NCI-H1048 (cell line): ENCODE measurements at places on chromosomes 4 and X.

GRCh38 chr4:22483551-22483981 lies 32.3 kb downstream of the ADGRA3 start:
- DNase-seq: no peak

DNA sequence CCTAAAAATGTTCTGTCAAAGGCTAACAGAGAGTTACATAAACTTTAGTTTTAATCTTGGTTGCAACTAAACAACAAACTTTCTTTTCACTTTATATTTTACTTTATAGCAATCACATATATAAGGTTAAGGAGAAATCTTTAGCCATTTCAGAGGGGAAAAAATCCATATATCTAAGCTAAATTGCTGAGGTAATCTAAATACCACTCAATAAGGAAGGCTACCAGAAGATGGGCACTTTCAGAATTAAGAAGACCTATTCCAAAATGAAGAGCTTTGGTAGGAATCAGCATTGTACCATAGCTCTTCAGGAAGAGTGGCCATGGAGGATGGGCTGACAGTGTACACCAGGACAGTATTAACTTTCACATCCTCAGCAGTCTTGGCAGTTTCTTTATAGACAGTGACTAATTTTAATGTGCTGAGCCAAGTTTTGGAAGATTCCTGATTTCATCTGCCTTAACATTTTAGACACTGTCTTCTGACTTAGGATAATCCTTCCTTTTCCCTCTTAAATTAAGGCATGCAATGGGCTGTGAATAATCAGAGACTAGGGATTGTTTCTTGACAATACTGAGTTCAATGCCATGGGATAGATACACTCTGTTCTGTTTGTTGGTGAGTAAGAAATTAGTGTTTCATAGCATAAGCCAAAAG lies 7.1 kb downstream of the FAT4 start:
- no peak for DNase-seq

DNA sequence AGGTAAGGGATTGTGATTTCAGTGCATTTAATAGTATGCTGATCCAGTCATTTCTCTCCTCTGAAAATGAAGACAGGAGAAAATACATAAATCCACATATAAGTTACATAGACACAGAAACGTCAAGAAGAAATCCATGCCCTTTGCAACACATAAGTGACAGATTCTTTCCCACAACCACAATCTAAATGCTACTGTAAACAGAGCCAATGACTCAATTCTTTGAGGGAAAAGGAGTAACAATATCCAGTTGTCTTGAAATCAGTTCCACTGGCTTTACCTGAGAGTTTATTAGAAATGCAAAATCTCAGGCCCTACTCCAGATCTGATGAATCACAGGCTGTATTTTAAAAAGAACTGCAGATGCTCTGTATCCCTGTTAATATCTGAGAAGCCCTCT lies 66.4 kb downstream of the ARAP2 start:
- no peak for DNase-seq

DNA sequence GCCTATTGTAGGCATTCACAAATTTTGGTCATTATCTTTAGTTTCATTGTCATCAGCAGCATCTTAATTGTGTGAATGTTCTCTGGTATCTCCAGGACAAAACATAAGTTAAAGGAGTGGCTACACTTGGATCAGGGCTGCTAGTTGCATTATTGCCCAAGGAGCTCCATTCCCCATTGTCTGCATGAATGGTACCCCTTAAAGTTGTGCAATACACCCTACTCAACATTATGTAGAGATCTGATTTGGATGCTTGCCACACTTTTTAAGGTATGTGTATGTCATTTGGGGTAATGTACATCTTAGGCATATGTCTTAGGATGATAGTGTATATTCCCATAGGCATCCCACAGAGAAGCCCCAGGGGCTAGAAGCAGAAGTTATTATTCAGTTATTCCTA lies 2.9 kb downstream of the GRXCR1 start:
- DNase-seq: no peak

DNA sequence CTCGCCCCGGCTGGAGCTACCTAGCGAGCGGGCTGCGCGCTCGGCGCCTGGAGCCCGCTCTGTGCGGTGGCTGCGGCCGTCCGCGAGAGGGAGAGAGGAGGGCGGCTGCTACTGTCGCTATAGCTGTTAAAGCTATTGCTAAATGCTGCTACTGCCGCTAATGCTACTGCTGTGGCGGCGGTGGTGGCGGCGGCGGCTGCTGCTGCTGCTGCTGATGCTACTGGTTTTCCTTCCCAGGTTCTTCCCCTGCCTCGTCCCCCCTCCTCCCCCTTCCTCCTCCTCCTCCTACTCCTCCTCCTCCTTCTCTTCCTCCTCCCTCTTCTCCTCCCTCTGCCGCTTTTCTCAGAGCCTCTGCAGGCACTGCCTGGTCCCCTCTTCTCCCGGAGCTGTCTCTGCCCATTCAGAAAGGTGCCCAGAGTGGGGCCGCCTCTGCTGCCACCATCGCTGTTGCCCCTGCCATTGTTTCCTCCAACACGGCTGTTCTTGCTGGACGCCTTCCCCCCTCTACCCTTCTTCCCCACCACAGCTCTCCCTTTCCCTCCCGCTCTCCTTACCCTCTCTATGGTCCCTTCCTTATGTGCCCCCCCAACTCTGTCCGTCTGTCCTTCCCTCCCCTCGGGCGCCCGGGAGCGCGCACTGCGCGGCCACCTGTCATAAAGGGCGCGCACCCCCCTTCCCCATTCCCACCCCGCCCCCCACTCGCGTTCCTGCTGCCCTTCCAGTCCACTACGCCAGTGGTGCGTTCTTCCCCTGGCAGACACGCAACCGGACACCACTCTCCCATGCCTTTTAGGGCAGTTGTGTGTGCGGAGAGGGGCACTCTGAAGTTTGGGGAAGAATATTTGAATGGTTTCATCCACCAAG lies at the start of gene NEXMIF:
Gene NEXMIF, minus strand, starts transcription at position 228 of the 864 bp plus-strand sequence.
- DNase-seq: no peak

GRCh38 chrX:7054219-7055216 lies 93.0 kb upstream of the STS start:
- no peak for DNase-seq

DNA sequence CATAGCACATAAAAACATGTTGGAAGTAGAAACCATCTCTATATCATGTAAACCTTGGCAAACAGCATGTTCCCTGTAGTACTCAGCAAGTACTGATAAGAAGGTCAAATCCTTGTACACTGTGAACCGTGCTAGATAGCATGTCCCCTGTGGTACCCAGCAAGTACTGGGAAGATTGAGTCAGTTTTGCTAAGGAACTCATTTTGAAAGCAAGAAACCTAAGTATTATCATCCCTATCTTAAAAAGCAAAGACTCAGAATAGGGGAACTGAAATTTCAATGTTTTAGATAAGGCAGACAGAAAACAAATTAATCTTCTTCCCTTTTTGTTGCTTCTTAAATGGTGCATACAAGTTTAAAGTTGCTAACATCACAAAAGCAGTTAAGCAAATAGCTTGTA lies 180.2 kb downstream of the RBM46 start:
- DNase-seq: no peak

DNA sequence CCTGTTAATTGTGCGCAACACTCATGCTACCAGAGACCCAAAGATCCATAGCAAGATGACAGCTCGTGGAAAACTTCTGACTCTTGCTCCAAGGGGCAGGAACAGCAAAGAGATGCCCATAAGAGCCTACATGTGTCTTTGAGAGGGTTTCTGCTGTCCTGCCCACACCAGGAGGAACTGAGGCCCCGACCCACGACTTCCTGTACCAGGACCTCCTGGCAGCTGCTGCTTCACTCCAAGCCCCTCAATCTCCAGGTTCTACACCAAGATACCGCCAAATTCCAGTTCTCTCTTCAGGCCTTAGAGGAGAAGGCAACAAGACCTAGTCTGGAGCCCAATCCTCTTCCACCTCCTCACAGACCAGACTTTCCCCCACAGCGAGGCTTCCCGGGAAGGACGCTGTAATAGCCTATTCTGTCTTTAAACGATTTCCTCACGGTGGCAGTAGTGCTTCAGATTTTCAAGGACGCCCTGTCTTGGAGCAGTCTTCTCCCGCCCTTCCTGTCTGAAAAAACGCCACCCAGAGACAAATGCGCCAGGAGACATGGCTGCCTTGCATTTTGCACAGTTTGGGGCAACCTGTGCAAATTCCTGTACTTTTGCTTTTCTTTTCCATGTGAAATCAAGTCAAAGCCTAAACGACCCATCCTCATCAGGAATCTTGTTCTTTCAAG lies 230.2 kb upstream of the STK26 start:
- peak; percentile 37 for DNase-seq

DNA sequence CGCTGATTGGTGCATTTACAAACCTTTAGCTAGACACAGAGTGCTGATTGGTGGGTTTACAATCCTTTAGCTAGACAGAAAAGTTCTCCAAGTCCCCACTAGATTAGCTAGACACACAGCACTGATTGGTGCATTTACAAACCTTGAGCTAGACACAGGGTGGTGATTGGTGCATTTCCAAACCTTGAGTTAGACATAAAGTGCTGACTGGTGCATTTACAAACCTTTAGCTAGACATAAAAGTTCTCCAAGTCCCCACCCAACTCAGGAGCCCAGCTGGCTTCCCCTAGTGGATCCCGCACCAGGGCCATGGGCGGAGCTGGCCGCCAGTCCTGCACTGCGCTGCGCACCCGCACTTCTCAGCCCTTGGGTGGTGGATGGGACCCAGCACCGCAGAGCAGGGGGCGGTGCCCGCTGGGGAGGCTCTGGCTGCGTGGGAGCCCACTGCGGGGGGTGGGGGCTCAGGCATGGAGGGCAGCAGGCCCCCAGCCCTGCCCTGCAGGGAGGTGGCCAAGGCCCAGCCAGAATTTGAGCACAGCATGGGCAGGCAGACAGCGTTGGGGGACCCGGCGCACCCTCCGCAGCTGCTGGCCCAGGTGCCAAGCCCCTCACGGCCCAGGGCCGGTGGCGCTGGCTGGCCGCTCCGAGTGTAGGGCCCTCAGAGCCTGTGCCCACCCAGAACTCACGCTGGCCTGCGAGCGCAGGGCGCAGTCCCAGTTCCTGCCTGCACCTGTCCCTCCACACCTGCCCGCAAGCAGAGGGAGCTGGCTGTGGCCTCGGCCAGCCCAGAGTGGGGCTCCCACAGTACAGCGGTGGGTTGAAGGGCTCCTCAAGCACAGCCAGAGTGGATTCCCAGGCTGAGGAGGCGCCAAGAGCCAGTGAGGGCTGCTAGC lies 608.9 kb upstream of the LCORL start:
- DNase-seq: no peak

DNA sequence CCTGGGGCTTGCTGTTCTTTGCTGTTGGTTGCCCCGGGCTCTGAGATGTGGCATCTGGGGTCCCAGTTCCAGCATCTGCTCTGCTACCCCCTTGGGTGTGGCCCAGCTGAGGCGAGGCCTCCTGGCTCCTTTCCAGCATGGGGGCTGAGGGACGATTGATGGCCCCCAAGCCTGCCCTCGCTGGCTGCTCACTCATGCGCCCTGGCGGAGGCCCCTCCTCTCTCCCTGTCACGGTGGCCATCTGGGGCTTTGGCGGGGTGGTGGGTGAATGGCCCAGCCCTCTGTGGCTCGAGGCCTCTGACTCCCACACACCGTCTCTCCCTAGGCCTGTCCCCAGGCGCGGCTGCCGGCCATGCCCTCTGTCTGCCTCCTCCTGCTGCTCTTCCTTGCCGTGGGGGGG lies 1.8 kb downstream of the PLXNA3 start:
- DNase-seq: no peak

DNA sequence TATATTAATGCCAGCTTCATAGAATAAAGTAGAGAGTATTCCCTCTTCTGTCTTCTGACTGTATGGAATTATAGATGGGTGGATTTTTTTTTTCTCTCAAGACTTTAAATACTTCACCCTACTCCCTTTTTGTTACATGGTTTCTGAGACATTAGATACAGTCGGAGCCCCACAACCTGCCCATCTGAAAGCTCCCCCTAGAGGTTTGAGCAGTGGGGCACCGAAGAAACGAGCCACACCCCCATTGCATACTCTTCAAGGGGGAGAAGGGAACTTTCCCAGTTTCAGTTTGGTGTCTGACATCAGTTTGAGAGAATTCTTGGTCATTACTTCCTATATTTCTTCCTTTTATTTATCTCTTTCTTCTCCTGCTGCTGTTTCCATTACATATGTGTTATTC lies 437.6 kb upstream of the AGA start:
- no peak for DNase-seq

DNA sequence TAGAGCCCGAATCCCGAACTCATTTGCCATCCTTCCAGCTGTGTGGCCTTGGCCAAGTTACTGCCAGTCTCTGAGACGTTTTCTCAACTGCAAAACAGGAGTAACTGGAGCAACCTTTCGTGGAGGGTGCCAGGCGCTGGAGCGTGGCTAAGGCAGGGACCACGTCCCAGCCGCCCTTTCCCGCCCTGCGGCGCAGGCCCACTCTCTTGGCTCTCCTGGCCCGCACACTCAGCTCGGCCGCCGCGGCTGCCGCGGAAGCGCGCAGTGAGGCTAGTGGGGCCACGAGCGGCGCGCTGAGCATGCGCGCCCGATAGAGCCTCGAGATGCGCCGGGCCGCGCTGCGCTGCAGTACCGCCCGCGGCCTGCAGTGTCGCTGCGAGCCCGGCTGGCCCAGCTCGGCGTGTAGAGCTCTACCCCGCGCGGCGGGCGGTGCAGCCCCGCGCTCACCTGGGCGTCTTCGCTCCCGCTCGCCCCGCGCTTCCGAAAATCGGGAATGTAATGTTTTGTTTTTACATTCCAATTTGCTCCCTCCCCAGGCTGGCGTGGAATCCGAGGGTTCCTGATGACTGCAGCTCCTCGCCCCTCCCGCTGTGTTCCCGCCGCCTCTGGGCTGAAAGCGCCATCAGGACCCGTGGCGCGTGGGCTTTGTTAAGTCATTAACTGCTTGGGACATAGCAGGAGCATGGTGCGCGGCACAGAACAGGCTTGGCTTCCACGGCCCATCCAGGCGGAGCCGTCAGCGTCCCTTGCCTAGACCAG lies 4.0 kb upstream of the ZNF518B start:
- DNase-seq: no peak
